ENCODE measurements at places on chromosomes 2 and 18.

- DNase-seq, result no peak
Measured at GRCh38 chr2:218022851-218023530, 20.2 kb upstream of the TNS1 start.

GRCh38 chr2:8600456-8600855 is 81.4 kb upstream of the ID2 start:
- no peak for DNase-seq

DNA sequence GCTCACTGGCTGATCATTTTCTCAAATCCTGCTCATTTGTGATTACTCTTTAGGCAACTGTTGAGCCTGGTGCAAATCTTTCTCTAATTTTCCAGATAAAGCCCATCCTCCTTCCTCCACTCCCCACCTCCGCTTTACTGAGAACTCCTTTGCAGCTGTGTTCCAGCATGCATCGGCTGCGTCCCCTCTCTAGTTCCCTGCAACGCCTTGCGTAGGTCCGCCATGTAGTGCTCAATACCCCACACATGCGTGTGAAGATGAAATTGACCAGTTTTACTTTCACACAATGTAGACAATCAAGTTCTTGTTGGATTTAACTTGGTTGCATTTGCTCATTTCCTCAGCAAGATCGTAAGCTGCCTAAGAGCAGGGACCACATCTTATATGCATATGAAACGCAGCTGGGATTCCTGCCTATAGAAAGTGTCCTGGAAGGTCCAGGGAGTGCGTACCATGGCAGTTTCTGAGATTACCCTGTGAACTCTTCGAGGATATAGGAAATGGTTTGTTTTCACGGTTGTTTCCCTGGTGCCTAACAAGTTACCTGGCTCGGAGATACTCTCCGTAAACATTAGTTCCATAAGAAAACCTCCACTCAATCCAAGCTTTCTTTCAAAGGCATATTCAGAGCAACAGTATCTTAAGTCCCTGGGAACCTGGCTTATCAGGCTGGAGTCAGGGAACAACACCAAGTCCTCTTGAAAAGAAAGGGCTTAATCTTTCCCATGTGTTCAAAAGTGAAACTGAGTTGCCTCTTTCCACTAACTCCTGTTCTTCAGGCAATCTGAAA is 766.4 kb upstream of the ID2 start:
- DNase-seq, result no peak

GRCh38 chr2:96091711-96092572 is 24.4 kb downstream of the ADRA2B start:
- no peak for DNase-seq

DNA sequence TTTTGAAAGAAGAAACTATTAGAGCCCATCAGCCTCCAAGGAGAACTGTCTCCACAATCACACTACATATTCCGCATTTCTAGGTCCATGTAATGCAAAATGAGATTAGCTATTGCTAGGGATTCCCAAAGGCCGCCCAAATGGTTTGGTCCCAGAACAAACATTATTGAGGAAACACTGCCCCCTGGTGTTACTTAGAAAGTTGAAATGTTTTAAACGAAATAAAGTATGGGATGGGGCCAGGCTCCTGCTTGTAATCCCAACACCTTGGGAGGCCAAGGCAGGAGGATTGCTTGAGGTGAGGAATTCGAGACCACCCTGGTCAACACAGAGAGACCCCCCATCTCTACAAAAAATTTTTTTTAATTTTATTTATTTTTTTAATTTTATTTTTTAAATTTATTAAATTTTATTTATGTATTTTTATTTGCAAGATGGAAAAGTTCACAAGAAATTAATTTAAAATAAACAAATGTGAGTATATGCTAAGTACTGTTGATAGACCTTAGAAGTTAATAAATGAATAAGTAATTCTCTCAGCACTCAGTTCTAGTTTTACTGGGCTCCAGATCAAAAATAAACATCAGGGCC is 5.5 kb downstream of the NHEJ1 start:
- DNase-seq, result peak; percentile 74

- no peak for DNase-seq
Measured at GRCh38 chr18:55088000-55088401, 128.7 kb upstream of the CCDC68 start.

DNA sequence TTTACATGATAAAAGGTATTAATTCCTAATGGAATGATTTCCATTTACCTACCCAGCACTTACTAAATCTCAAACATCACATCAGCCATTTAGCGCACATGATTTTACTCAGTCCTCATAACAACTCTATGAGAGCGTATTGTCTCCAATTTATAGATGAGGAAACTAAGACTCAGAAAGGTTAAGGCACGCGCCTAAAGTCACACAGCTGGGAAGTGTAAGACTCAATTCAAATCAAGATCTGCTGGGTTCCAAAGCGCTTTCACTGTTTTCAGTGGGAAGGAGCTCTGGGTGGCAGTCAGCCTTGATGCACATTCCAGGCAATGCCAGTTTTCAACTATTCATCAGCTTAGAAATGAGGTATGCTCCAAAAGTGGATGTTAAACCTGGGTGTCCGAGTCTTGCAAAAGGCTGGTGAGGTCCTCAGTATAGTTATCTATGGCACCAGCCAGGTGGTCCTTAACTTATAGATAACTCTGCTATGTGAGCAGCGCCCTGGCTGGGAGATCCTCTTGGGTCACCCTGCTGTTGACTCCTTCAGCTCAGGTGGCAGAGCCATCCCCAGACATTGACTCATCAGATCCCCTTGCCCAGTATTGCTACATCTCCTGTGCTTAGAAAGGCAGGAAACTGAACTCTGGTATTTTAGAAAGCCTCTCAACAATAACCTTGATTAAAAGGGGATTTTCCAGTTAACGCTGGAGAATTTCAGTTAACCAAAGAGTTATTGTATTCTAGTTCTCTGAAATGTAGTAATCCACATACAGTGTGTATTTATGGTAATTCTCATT is 47.1 kb downstream of the SLC4A1AP start:
- DNase-seq, result no peak

DNA sequence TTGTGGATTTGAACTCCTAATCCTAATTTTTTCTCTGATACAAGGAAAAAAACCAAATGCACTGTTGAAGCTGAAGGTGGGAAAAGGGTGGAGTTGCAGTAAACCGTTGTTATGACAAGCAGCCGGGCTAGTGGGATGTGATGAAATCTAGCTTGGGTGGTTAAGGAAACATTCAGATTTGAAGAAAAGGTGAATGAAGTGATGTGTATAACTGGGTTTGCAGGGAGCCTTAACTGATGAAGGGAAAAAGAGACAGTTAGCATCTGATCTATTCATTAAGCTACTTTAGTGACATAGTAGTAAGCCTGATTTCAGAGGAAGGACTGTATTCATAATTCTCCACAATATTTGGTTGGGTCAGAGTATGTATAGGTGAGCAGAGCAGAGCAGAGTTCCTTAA is 3.5 kb downstream of the EML6 start:
- DNase-seq, result no peak

- no peak for DNase-seq
Measured at GRCh38 chr18:22423878-22424564, 6.3 kb upstream of the CTAGE1 start.

- DNase-seq, result no peak
Measured at GRCh38 chr2:63613391-63613901, 24.7 kb downstream of the MDH1 start.

DNA sequence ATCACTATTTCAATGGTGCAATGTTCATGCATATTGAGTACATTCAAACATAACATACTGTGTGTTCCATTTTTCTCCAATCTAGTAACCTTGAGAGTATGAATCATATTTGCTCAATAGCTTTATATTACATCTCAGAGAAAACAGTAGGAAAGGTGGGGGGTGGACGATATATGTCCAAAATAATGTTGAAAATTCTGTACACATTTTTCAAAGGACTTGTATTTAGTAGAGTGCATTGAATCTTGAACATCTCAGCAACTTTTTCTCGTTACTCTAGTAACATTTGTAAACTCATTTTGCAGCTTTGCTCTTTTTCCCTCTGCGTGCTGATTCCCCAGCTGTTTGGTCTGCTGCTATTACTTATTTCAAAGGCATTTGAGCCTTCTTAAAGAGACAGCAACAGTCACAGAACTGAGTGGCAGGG is 1487.0 kb downstream of the LRP1B start:
- DNase-seq, result no peak

DNA sequence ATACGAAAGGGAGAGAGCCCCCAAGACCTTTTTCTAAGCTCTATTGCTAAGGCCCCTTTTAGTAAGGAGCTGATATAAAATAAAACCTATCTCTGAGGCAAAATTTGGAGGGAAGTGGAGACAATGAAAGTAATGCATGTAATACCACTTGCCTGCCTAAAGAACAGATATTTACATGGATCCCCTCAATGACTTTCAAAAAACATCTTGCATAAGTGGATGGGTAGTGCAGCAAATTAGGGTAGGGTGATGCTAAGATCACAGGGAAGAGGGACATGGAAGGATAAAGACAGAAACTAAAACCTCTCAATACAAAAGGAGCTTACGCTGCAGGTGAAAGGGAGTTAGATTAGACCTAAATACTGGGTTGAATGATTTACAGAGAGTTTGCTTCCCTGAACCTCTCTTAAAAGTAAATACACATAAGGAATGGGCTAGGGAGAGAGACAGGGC is 1.1 kb downstream of the ZNF513 start:
- DNase-seq, result no peak

- DNase-seq, result no peak
Measured at GRCh38 chr2:240212425-240213225, 72.2 kb upstream of the OTOS start.

DNA sequence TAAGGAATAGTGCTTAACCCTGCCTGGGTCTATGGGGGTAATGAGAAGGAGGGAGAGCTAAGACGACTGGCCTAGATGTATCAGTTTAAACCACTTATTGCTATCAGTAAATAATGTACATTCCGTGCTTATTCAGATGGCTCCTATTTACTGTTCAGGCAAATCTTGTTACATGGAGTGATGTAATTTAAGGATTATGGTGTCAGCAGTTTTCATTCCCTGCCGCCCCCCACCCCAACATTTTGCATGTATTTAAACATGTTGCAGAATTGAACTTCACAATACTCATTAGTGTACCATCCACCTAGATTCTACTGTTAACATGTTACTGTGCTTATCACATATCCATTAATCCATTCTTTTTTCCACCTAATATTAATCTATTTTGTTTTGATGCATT is 11.7 kb downstream of the AGPS start:
- DNase-seq, result no peak
